ENCODE measurements at places on chromosomes 6 and 20.

DNA sequence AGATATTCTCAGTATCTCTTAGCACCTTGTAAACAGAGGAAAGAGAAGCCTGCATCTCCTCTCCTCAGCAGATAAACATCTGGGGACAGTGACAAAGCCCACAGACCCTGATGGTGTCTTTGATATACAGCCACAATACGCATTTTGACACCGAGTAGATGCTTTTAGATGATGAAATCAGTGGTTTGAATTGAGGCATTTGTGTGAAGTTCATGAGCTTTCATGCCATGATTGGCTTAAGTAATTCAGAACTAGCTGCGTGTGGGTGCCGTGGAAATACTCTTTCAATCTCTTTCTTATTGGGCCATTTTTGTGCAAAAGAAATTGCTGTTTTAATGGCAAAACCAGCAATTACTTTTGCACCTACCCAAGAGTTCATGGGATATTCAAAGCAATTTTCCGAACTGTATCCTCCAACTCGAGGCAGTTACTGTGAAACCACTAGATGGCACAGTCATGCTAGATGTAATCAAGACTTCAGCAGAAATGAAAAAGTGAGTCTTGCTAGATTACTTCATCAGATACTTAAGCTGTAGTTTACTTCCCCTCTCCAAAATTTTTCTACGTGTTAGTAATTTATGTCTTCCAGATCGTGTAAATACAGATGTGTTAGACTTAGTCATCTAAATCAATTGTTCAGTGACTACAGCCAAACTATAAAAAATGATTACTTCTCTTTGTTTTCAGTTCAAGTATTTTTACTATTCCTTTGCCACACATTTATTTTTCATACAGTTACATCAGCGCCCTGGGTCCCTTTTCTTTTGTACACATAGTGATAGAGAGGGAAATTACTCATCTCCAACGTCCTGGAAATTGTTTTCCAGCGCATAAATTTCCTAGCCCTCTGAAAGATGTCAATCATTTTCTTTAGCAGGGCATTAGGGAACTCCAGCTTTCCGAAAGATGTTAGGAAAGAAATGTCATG is 49.4 kb downstream of the IYD start:
- no peak for DNase-seq

GRCh38 chr6:31270788-31271640 is 878 bp downstream of the HLA-C start:
- peak; percentile 72 for DNase-seq

GRCh38 chr6:74604279-74604678 is 601.6 kb downstream of the COL12A1 start:
- DNase-seq: no peak

- DNase-seq: no peak
Measured at GRCh38 chr6:134714679-134715078, 235.2 kb downstream of the ALDH8A1 start.

DNA sequence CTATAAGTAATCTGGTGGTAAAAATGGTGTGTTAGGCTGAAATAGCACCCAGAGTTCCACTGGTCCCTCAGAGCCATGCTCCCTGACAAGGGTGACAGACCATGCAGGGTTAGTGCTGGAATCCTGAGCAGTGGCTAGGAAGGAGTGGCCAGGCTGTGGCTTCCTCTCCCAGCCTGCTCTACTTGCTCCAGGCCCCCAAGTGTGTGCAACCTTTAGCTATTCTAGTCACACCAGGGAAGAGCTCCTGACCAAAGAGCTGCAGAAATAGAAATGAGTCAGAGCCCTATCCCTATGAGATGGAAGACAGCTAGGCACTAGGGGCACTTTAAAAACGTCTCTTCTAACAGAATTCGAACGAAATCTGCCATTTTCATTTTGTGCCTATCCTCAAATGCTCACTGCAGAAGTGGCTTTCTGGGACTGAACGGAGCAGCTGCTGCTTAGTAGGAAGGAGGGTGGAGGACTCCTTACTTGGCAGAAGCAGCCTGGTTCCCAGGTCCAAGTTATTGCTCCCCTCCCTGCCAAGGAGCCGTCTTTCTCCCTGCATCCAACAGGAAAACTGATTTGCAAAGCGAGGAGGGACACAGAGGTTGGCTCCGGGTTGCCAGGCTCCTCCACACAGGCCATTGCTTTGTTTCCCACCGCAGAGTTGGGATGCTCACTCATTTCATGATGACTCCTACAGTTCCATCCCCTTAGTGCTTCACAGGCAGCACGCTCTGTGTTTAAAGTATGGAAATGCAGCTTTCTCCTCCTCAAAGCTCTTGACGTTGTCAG is 754.5 kb downstream of the C6orf118 start:
- no peak for DNase-seq

Measured in central memory CD8-positive, alpha-beta T cell (primary cell).